ENCODE measurements at places on chromosomes 4 and X.

- no peak for DNase-seq
These were observed 13.4 kb upstream of the ADH4 start for GRCh38 chr4:99157478-99157935.

GRCh38 chr4:73055241-73055897 is 14.1 kb downstream of the COX18 start:
- DNase-seq: no peak

DNA sequence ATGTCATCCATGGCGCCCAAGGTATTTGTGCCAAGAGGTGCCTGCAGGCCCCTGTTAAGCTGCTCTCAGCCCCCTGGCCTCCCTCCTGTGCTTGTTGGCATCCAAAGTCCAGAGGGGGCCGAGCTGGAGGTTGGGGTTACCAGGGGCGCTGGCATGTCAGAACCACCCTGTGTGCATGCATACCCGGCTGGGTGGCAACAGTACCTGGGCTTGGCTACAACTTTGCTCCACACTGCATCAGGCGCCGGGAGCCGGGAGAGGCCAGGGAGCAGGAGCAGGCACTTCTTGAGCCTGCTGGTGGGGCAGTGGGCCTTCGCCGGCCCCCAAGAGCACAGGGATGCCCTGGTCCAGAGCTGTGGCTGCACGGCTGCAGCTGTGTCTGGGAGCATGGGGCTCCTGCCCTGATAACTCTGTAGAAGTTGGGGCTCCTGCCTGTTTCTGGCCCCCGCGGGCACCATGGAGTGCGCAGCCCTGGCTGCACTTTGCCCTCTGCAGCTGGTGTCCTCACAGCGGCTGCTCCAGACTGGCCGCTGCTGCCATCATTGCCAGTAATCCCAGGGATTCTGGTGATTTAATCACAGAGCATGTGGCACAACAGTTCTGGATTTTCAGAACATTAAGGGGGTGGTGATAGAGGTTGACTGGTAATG is 130.3 kb downstream of the ARHGAP10 start:
- DNase-seq: no peak

- DNase-seq: no peak
These were observed 47.6 kb downstream of the ADD1 start for GRCh38 chr4:2891294-2891693.

GRCh38 chr4:78722320-78722719 is 53.8 kb upstream of the BMP2K start:
- DNase-seq: no peak

DNA sequence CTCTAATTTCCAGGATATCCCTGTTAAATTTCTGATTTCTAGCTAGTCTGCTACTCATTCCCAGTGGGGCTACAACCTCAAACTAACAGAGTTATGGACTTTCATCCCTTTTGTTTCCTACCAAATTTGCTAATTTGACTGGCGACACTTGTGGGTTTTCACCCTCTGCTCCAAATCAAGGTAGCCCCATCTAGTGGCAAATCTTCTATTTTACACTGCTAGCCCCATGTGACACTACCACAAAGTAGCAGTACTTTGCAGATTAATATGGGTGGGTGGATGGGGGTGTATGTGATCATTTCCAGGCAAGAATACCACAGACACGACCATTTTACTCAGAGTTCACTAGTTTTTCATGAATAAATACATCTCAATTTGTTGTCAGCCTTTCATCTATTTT is 150.3 kb downstream of the MSL3 start:
- DNase-seq: no peak

- no peak for DNase-seq
These were observed 30.9 kb downstream of the CD38 start for GRCh38 chr4:15809058-15809457.

GRCh38 chr4:99209671-99210070 is 9.4 kb downstream of the ADH6 start:
- DNase-seq: no peak

- DNase-seq: no peak
These were observed 105.9 kb upstream of the ETNPPL start for GRCh38 chr4:108868606-108869227.

- no peak for DNase-seq
These were observed 64.3 kb downstream of the LRBA start for GRCh38 chr4:150950657-150951288.

GRCh38 chr4:149031399-149031798 is 589.2 kb upstream of the NR3C2 start:
- DNase-seq: no peak

DNA sequence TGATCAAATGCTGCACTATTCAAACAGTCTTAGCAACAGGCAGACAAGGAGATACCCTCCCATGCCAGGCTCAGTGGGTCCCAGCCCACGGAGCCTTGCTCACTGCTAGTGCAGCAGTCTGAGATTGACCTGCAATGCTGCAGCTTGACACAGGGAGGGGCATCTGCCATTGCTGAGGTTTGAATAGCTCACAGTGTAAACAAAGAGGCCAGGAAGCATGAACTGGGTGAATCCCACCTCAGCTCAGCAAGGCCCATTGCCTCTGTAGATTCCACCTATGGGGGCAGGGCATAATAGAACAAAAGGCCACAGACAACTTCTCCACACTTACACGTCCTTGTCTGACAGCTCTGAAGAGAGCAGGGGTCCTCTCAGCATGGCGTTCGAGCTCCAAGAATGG is 26.6 kb upstream of the ZXDB start:
- DNase-seq: no peak

All from stimulated activated CD4-positive, alpha-beta T cell treated with anti-CD3 and anti-CD28 coated beads, Interleukin-1b, Interleukin-23, amount 100 ng/mL, for 1 hour (primary cell).